T-helper 2 cell (primary cell): ENCODE measurements at places on chromosomes 7 and 10.

GRCh38 chr7:113694149-113694548 is 224.7 kb downstream of the PPP1R3A start:
- DNase-seq, result no peak

DNA sequence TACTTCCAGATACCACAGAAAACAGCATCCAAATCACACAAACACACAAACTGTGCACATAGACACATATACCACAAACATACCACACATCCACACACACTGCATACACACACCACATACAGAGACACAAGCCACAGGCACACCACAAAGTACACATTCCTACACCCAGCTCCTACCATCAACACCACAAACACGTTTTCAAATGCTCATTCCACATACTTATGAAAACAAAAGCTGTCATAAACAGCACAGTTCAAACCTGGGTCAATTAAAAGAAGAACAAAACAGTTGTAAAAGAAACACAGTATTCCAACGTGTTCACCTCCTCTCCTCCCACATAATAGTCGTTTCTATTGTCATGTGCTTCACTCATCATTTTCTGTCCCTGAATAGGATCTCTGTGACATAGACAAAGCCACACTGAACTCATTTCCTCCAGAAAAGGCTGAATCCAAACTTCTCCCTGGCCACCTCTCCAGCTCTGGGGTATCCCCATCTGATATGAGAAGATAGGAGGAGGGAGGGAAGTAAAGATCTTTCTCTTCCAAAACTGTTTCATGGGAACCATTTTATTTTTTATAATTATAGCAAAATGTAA is 89.2 kb downstream of the CXCL12 start:
- no peak for DNase-seq

GRCh38 chr10:128972036-128972405 is 495.0 kb upstream of the MGMT start:
- no peak for DNase-seq

- no peak for DNase-seq
Observed at GRCh38 chr7:155965010-155965409, 152.7 kb upstream of the SHH start.

GRCh38 chr10:3068968-3069737 is 1.8 kb downstream of the PFKP start:
- no peak for DNase-seq

DNA sequence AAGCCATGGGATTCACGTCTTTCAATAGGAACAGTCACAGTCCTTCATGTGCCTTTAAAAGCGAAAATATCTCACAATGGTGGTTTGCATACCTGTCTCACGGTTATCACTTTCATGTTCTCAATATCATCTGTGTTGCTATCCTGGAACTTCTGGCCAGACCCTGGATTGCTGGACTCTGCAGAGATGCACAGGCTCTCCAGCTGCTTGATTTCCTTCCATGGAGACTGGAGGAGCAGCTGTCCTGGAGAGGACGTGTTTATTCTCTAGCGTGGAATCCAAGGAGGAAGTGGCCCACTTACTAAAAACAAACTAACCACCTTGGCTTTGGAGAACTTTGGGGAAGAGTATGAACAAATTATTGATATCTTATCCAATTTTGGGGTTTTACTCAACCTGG is 16.5 kb downstream of the BTBD16 start:
- no peak for DNase-seq

- DNase-seq, result no peak
Observed at GRCh38 chr10:15571575-15571974, 148.1 kb downstream of the ITGA8 start.

GRCh38 chr7:42192851-42193461 is 44.1 kb downstream of the GLI3 start:
- DNase-seq, result no peak

DNA sequence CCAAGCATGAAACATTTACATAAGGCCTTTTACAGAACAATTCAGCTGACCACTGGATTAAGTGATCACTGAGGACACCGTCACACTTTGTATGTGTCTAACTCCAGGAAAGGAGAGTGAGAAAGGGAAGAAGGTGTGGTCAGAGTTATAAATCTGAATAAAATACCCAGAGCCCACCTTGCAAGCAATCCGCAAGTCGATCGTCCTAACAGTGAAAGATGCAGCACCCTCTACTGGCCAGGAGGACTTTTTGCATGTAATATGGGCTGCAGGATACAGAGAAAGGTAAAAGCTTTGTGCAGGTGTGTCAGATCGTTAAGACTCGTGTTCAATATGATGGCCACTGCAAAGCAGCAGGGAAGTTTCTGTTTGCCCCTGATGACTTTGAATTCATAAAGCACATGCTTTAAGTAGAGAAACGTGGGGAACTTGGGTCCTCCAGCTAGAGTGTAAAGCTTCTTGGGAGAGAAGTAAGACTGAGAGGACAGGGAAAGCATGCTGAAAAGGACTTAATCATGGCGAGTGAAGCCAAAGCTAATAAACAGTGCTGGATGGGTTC is 68.5 kb upstream of the BMPER start:
- no peak for DNase-seq

- DNase-seq, result no peak
Observed at GRCh38 chr10:71478813-71479365, 82.2 kb downstream of the CDH23 start.

DNA sequence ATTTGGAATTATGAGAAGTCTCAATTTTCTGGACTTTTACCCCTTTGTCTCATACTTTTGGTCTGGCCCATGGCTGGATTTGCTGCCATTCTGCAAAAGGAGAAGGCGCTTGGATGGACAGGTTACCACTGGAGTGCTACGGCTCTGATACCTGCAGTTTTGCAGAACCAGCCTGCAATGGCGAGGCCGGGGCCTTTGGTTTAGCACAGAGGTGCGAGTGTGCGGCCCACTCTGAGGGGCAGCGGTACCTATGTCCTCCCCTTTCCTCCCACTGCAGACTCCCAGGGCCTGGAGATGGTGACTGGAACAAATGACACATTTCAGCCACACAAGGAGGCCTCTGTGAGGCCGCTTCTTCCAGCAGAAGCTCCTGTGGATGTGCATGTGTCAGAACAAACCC is 11.9 kb downstream of the ZNF777 start:
- no peak for DNase-seq

DNA sequence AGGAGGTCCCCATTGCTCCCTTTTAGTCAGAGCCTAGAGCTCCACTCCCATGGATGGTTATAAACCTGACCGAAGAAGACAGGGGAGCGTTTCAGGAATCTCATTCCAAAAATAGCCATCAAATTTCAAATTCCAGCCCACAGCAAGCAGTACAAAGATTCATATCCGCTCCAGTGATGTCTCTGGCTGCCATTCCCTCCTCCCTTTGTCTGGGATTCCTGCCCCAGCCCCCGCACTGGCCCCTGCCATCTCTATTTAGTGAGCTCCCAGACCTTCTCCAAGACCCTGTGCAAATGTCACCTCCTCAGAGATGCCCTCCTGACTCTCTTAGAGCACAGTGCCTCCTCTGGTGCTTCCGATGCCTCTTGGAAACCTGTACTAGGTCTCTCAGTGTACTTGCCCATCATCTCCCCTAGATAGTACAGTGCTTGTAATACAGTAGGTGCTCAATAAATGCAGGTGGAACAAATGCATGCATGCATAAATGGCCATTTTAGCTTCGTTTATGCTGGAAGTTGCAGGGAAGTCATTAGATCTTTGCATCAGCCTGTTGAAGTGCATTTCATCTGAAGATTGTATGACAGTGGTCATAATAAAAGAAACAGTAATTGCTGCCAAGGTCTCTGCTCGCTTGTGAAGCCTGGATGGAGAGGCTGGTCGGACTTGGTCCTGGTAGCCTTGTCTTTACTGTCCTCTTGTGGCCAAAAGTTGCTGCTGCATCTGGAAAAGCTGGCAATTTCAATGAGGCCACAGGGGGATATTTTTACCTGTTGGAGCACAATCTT is 32.0 kb upstream of the HABP2 start:
- DNase-seq, result no peak

DNA sequence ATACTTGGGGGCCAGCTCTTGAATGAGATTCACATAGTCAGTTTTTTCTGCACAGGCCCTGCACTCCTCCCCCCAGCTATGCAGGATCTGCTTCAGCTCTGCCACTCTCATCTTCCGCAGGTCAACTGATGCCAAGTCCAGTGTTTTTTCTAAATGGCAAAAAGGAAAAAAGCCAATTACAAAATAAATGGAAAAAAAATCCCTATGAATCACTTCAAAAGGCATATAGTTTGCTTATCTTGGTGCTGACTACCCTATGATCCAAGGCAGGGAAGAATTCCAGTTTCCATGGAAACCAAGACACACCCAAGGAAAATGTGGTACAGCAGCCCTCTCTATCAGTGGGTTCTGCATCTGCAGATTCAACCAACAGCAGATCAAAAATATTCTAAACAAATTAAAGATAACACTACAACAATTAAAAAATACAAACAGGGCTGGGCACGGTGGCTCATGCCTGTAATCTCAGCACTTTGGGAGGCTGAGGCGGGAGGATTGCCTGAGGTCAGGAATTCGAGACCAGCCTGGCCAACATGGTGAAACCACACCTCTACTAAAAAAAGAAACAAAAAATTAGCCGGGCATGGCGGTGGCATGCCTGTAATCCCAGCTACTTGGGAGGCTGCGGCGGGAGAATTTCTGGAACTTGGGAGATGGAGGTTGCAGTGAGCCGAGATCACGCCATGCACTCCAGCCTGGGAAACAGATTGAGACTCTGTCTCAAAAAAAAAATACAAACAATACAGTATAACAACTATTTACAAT is 17.6 kb downstream of the CDNF start:
- DNase-seq, result no peak

- DNase-seq, result no peak
Observed at GRCh38 chr10:18273039-18273438, 132.8 kb downstream of the CACNB2 start.

DNA sequence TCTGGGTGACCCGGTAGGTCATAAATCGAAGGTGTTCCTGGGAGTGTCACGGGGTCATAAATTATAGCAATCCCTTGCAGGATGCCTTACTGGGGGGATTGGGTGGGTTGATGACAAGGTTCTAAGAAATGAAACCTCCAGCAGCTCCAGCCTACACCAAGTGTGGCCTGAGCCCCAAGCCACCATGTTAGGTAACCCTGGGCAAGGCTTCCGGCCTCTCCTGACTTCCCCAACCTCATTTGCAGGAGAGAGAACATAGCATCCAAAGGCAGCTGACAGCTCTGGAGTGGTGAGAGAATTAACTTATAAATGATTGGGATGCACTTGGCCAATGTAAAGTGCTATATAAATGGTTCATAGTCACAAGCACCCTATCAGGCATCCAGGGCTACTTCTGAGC is 52.8 kb upstream of the TMEM273 start:
- DNase-seq, result no peak
